Activated naive CD4-positive, alpha-beta T cell treated with anti-CD3 and anti-CD28 coated beads, Interleukin-2, amount 50 U/mL, for 16 hours (primary cell): ENCODE measurements at places on chromosomes 4 and X.

GRCh38 chrX:7120878-7121219 lies 26.7 kb upstream of the STS start:
- DNase-seq: no peak

DNA sequence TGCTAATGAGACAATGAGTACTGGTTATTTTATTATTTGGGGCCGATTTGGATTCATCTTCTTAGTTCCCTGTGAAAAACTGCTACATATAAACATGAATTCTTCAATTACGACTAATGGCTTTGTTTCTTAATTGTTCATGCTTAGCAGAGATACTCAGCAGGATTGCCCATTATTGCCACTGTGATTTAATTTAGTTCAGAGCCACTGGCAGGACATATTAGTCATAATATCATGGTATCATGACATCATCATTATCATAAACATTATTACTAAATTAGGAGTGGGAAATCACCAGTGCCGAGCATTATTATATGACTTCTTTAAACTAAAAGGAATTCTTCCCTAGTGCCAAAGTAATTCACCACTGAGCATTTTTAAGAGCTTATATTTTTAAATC lies 201.4 kb downstream of the SPOCK3 start:
- DNase-seq: no peak

- no peak for DNase-seq
These were observed 87.0 kb downstream of the NKX6-1 start for GRCh38 chr4:84412062-84412461.

- no peak for DNase-seq
These were observed 77.3 kb upstream of the IGSF1 start for GRCh38 chrX:131366407-131366806.

GRCh38 chr4:8350352-8350751 lies 80.8 kb downstream of the HTRA3 start:
- DNase-seq: no peak

DNA sequence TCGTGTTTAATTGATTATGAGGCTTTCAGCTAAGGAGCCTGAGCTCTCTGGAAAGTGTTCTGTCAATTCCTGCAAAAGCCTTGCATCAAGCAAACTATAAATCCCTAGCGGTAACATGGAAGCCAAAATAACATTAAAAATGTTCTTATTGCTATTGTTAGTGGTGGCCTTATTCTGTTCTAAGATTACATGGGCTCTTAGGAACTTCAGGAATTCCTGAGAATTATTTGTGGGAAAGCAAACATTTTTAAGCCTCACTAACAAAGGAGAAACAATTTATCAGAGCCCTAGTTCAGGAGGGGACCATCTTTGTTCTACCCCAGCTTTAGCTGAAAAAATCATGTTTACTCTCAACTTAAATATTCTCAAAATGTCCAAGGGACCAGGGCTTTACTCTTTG lies 119.6 kb downstream of the PAPSS1 start:
- no peak for DNase-seq

GRCh38 chrX:68415316-68415715 lies 18.0 kb downstream of the OPHN1 start:
- no peak for DNase-seq

GRCh38 chrX:7266288-7266687 lies 118.3 kb upstream of the PUDP start:
- no peak for DNase-seq

- no peak for DNase-seq
These were observed 72.2 kb upstream of the STOX2 start for GRCh38 chr4:183832776-183833450.

- no peak for DNase-seq
These were observed 8.9 kb downstream of the MID2 start for GRCh38 chrX:107834275-107835201.

DNA sequence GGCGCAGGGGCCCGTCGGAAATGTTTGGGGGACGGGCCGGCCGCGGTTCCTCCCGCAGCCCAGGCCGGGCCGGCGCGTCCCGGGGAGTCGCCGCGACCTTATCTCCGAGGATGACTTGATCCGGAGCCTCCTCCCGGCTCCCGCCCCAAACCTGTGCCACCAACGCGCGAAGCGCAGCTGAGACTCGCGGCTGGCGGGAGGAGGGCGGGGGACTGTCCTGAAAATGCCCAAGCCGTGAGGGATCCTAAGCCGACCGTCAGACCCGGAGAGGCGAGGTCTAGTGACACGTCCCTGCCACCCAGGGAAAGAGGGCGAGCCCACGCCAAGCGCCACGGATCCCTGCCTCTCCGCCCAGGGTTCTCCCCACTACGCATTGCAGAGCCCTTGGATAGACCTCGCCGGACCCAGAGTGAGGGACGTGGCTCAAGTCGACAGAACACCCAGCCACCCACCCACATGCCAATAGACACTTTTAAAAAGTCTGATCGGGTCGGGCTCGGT lies 26.9 kb downstream of the UTP14A start:
- no peak for DNase-seq

- DNase-seq: no peak
These were observed 76.1 kb downstream of the LRBA start for GRCh38 chr4:150938873-150939499.

DNA sequence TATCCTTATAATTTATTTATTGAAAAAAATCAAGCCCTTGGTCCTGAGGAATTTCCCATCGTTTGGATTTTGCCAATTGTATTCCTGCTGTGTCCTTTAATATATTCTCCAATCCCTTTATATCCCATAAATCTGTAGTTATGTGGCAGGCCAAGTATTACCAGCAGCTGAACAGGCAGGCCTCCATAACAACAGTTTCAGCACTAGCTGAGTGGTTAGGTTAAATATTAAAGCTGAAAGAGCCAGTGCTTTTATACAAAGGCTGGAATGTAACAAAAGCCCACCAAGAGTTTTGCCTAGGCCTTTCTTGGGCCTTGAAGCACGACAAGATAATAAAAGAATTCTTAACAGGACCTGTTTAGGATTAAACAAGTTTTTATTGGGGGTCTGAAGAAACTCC lies 366.6 kb upstream of the GALNT7 start:
- DNase-seq: no peak

DNA sequence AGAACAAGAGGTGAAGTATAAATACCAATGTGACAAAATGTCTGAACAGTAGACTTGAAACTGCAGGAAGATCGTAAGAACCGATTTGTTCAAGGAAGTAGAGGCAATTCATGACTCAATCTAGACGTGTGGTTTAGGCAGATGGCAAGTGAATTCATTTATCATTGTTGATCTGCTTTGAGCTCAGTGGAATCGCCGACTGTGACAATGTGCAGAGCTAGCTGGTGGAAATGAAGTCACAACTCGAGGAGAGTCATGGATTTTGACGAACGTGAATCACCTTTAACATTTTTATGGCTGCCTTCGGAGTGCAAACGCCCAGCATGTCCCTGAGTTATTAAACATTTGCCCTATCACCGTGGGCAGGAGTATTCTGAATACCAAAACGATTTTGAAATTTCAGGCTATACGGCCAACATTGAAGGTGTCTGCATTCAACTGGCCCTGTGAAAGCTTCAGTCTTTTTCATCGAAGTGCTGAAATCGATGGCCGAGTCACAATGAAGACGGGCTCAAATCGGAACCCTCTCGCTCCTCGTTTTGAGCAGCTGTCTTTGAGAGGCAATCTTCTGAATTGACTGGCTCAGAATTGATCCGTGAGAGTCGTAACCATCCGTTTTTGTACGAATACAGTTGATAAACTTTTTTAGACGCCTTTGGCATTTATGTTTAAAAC lies 689 bp upstream of the OGT start:
- peak; percentile 59 for DNase-seq

- no peak for DNase-seq
These were observed 145.6 kb upstream of the DCAF8L1 start for GRCh38 chrX:28126886-28127285.
